ENCODE measurements at places on chromosomes 4 and X. TPM values are rescaled to one million over a fixed set of nuclear protein-coding genes. Genes with fewer than 3 reads are reported as not detected.

DNA sequence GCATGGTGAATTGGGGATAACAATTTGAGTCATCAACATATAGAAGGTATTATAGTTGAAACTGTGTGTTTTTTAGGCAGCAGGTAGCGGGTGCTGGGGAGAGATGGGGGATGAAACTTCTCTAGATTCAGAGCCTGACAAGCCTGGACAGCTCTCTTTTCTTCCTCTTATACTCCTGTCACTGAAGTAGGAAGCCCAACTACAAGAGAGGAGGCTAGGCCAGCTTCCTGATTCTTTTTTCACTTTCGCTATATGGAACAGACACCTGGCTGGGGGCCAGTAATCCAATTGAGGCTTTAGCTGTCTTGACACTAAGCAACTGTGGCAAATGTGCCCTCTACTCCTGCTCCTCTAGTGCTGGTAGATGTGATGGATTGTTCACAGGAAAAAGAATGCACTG, 69.2 kb downstream of the PHKA1 start:
- no peak for DNase-seq

DNA sequence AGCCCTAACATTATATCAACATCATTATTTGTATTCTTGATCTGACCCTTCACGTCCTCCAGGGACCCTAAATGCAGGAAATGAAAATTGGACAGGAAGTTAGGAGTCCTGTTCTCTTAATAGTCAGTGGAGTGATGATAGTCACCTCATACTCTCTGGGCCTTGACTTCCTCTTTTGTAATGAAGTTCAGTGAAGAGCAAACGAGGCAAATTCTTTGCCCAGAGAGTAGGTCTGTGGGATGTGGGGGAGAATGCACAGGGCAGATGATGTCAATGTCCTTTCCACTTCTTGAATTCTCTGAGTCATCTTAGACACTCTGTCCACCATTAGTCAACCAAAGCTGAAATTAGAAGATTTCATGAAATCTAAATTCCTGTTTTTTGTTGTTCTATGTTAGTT, 17.1 kb upstream of the GPRIN3 start:
- no peak for DNase-seq

GRCh38 chrX:16148896-16149295, 18.4 kb upstream of the MAGEB17 start:
- no peak for DNase-seq

Gene PAK3
- 5.9 TPM for polyA plus RNA-seq

- DNase-seq = no peak
These were observed 63.4 kb upstream of the PRRG3 start for GRCh38 chrX:151631822-151632221.

Gene TCEAL2
- polyA plus RNA-seq = 26.0 TPM

Gene TMSB15C
- polyA plus RNA-seq = 9.3 TPM

Gene SLC9A6
- polyA plus RNA-seq = 16.6 TPM

DNA sequence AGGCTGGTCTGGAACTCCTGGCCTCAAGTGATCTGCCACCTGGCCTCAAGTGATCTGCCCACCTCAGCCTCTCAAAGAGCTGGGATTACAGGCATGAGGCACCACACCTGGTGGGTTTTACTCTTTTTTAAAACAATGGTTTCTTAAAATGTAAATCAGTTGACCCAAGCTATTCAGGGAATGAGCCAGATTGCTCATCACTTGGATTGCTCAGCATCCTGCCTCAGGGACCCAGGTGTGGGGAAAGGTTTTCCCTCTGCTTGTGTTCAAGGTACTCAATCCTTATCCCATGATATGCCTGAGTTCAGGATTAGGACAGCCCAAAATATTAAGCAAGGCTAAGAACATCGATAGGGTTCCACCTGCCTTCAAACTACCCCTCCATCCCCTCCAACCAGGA, 67.4 kb downstream of the CHRNA9 start:
- no peak for DNase-seq

GRCh38 chr4:57442831-57443291, 332.7 kb upstream of the IGFBP7 start:
- DNase-seq = peak; percentile 69

Gene CDKL2
- 11.3 TPM for polyA plus RNA-seq

Data from right renal cortex interstitium (tissue), 3 donors.